Stimulated activated CD8-positive, alpha-beta memory T cell treated with anti-CD3 and anti-CD28 coated beads, Interleukin-4, amount 100 ng/mL, for 4 hours (primary cell): ENCODE measurements at places on chromosomes 4 and X.
A peak's percentile ranks its signal among the peaks of the same experiment; 100 is the strongest.

- DNase-seq: no peak
Measured at GRCh38 chrX:111047575-111047974, 48.4 kb upstream of the PAK3 start.

DNA sequence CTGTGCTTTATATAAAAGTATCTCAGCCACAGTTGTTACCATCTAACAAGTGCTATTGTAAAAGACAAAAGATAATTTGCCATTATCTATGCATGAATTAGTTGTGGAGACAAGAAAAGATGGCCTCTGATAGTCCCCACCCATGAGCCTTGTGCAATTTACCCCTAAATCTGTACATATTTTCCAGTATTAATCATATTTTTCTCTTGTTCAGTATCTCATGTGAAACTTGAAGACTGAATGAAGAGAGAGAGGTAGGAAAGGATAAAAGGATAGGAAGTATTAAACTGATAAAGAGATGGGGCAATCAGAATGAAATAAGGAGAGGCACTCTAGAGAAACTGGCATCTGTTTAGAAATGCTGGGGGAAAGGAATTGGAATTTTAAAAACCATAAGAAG lies 3.7 kb downstream of the MYOZ2 start:
- DNase-seq: no peak

GRCh38 chr4:101356928-101357327 lies 9.6 kb upstream of the PPP3CA start:
- DNase-seq: no peak

DNA sequence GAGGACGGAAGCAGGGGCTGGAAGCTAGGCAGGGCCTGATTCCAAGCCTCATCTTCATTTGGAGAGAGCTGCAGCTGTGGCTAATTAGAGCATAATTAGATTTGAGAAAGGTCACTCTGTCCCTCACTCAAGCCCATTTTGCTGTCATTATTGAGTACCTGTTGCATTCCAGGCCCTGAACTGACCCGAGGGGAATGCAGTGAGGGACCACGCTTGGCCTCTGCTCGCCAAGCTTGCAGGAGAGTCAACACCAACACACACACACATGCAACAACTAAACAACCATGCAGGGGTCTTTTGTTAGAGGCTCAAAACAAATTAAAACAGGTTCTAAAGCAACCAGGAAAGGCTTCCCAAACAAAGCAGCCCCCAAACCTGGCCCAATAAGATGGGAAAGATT lies 52.7 kb upstream of the MAMLD1 start:
- DNase-seq: no peak

- DNase-seq: peak; percentile 34
Measured at GRCh38 chrX:150693725-150694574, 754 bp downstream of the MTMR1 start.

DNA sequence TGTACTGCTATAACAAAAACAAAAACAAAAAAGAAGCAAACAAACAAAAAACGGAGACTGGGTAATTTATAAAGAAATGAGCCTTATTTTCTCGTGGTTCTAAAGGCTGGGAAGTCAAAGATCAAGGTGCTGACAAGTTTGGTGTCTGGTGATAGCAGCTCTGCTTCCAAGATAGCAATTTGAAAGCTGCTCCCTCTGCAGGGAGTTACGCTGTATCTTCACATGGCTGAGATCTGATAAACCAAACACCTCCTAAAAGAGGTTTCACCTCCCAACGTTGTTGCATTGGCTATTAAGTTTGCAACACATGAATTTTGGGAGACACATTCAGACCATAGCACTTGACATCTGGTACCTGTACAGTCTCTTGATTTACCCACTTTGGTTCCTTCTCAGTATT lies 854.2 kb downstream of the CENPC start:
- DNase-seq: no peak
